ENCODE measurements at places on chromosomes 7 and 10. TPM values are rescaled to one million over a fixed set of nuclear protein-coding genes. Genes with fewer than 3 reads are reported as not detected.

Gene OR2A42
- 0.16 TPM for total RNA-seq

Gene HGF
- total RNA-seq = 10.9 TPM

Gene GATA3
- 1.6 TPM for total RNA-seq

Gene FAM237B
- total RNA-seq = not detected

Gene TMEM236
- 0.44 TPM for total RNA-seq

Gene KLHDC10
- total RNA-seq = 50.6 TPM

Gene HEPACAM2
- total RNA-seq = 0.38 TPM

Gene MYH16
- not detected for total RNA-seq

Gene RBM20
- total RNA-seq = 2.7 TPM

Gene ZNF277
- total RNA-seq = 43.4 TPM

Gene KCP
- total RNA-seq = 1.9 TPM

Gene VPS26A
- total RNA-seq = 58.4 TPM

Gene PON1
- not detected for total RNA-seq

Gene RAB19
- 0.93 TPM for total RNA-seq

Gene PRKG1
- 52.7 TPM for total RNA-seq

Gene ABCB1
- total RNA-seq = 8.0 TPM

Gene OR6B1
- total RNA-seq = not detected

Gene HACD1
- 12.9 TPM for total RNA-seq

Gene DOCK1
- total RNA-seq = 77.0 TPM

Gene GPR26
- total RNA-seq = 1.4 TPM

Gene AKR1D1
- not detected for total RNA-seq

Gene ACTL6B
- 14.7 TPM for total RNA-seq

Gene PRKAR2B
- 45.9 TPM for total RNA-seq

Gene NPC1L1
- total RNA-seq = not detected

Gene MYL10
- 3.8 TPM for total RNA-seq

Gene IFIT5
- total RNA-seq = 22.2 TPM

Gene SEMA4G
- total RNA-seq = 6.6 TPM

Gene C10orf62
- not detected for total RNA-seq

Gene SAP25
- total RNA-seq = not detected

Gene ZNF32
- 51.3 TPM for total RNA-seq

Gene OPN4
- not detected for total RNA-seq

Gene INA
- total RNA-seq = 102 TPM

Gene CALML5
- 3.3 TPM for total RNA-seq

Gene GJD4
- total RNA-seq = not detected

Gene GPR85
- total RNA-seq = 26.8 TPM

Gene UROS
- 55.3 TPM for total RNA-seq

Gene SORCS1
- total RNA-seq = 66.1 TPM

Gene GALNT17
- total RNA-seq = 27.0 TPM

Gene NODAL
- 1.3 TPM for total RNA-seq

Gene TDRD1
- total RNA-seq = 0.38 TPM

Gene ABI1
- total RNA-seq = 54.2 TPM

Gene PAX4
- total RNA-seq = not detected

Gene SEC24C
- 60.9 TPM for total RNA-seq

Gene CALD1
- 151 TPM for total RNA-seq

Gene NMT2
- 35.6 TPM for total RNA-seq

Gene TET1
- 55.9 TPM for total RNA-seq

Gene STRIP2
- total RNA-seq = 19.6 TPM

Gene NKX6-2
- not detected for total RNA-seq

Gene CRPPA
- total RNA-seq = 9.6 TPM

Gene FAM25G
- total RNA-seq = not detected

Gene NXPH1
- total RNA-seq = 1.6 TPM

Gene PHYHIPL
- 46.2 TPM for total RNA-seq

Gene PRKAG2
- 14.1 TPM for total RNA-seq

Gene FAM180A
- total RNA-seq = 3.6 TPM

Gene GRM3
- 7.2 TPM for total RNA-seq

Gene GPRIN2
- total RNA-seq = 9.0 TPM

All from camera-type eye (tissue), 1 donor.